ENCODE measurements at places on chromosomes 5 and 9.

DNA sequence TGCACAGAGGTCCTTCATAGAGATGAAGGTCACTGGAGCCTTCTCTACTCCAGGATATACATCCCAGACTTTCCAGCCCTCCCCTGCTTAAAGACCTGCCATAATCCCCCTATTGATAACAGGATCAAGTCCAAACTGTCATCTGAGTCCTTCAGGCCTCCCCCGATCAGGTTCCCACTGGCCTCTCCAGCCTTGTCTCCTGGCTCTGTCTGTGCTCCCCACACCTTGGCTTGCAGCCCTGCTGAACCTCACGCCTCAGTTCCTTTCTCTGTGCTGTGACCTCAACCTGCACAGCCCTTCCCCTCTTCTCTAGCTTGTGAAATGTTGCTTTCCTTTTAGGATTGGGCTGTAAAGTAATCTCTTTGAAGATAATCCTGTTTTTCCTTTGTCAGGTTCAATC is 2.5 kb upstream of the HRH2 start:
- DNase-seq, result no peak

DNA sequence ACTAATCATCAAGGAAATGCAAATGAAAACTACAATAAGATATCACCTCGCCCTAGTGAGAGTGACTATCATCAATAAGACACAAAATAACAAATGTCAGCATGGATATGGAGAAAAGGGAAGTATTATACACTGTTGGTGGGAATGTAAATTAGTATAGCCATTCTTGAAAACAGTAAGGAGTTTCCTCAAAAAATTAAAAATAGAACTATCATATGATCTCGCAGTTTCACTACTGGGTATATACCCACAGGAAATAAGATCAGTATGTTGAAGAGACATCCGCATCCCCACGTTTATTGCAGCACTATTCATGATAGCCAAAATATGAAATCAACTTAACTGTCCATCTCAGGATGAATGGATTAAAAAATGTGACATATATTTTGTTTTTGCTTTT is 31.6 kb upstream of the STK32A start:
- DNase-seq, result no peak

DNA sequence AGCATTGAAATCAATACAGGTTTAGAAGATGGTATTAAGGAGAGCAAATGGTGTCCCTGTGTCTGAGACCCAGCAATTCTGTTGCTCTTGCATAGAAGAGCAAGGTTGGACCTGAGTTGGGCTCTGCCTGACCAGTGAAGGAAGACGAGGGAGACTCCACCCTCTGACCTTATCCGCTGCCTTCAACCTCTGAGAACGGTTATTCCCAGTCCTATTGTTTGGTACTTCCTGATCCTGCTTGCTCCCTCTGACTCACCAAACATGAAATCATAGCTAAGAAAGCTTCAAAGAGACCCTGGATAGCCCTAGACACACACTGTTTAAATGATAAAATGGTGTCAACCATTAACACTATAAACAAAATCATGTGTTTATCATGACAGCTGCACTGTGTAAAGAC is 218.5 kb downstream of the PLK2 start:
- DNase-seq, result peak; percentile 78

DNA sequence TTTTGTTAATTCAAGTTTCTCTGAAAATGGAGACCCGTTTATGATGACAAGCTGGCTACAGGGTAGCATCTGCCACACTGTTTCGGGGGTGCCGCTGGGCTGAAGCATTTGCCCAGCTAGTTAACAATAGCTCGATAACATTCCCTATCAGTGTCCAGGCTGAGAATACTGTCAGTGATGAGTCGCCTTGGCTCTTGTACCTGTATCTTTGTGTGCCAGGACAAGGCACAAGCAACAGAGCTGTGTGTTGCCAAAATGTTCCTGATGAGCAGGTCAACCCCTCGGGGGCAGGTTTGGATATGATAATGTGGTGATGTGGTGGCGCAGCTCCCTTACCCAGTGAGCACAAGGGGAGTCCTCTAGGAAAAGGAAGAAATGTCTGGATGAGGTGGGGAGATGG is 7.0 kb downstream of the TGFBI start:
- DNase-seq, result peak; percentile 24

- DNase-seq, result no peak
Measured at GRCh38 chr9:81693671-81694378, 4.5 kb upstream of the TLE1 start.

DNA sequence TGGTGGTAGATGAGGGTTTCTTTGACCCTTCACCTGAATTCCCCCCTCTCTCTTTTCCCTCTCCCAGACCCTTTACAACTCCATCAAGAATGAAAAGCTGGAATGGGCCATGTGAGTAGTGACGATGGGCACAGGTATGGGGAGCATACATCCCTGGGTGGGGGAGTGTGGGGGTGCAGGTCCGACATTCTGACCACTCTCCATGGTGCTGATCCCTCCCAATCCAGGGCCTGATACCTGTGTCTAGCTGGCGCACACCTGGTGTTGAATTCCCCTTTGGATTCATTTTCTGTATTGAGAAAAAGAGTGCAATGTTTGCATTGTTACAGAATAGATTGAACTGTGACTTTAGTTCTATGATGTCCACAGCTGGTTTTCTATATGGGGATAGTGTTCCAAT is 40.0 kb downstream of the PSD2 start:
- no peak for DNase-seq

- no peak for DNase-seq
Measured at GRCh38 chr5:72305194-72306142, 14.6 kb downstream of the MRPS27 start.

Data from kidney tubule cell (primary cell).